ENCODE measurements at places on chromosomes 2 and 18.
A peak's percentile ranks its signal among the peaks of the same experiment; 100 is the strongest.

- DNase-seq: no peak
Observed at GRCh38 chr2:120892967-120893667, 157.4 kb downstream of the GLI2 start.

- DNase-seq: peak; percentile 28
Observed at GRCh38 chr2:234635284-234635683, 138.4 kb upstream of the ARL4C start.

- DNase-seq: no peak
Observed at GRCh38 chr2:71748227-71748626, 294.9 kb downstream of the DYSF start.

DNA sequence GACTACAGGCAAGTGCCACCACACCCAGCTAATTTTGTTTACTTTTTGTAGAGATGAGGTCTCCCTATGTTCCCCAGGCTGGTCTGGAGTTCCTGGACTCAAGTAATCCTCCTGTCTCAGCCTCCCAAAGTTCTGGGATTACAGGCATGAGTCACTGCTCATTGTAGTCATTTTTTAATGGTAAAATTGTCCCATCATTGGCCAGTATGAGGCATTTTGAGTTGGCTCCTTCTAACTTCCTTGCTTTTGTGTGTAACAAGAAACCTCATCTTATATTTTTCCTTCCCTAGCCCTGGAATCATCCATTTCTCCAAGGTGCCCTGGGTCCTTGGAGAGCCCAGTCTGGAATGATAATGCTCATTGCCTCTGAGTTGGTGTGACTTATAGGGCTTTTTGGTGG, 148.5 kb downstream of the INHBB start:
- no peak for DNase-seq

GRCh38 chr2:30217644-30218337, 13.5 kb upstream of the LBH start:
- DNase-seq: no peak

GRCh38 chr2:229226382-229226781, 44.7 kb downstream of the PID1 start:
- DNase-seq: no peak

- DNase-seq: no peak
Observed at GRCh38 chr2:240399419-240400324, 35.8 kb upstream of the GPC1 start.

DNA sequence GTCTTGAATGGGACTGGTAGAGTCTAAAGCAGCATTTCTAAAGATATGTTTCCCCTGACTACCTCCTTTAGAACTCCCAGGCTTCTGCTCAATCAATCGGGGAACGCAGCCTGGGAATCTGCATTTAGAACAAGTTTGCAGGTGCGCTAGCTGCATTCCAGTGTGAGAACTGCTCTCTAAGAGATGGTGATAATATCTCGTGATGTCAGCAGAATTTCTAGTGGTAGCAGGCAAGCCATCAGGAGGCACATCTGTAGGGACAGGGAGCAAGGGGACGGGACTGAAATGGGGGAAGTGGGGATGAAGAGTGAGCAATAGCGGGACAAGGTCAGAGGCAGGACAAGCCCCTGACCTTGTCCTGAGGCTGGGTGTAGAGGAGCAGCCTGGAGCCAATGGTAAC, 120.3 kb upstream of the DNMT3A start:
- DNase-seq: no peak

DNA sequence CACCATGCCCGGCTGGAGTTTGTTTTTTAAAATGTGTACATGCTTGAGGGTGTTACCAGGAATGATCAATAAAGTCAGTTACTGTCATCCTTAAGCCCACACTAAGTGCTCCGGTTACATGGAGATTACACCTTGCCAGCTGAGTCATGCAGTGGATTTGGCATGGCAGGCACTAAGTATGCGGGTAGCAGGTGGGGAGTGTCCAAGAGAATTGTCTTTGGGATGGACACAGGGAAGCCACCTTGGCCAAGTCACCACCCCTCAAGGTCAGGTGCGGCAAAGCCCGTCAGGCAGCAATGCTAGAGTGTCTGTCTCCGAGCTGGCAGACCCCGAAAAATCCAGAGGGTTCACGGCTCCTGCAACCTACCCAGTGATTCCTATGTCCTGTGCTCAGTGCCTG, 54.8 kb downstream of the GBX2 start:
- DNase-seq: no peak

DNA sequence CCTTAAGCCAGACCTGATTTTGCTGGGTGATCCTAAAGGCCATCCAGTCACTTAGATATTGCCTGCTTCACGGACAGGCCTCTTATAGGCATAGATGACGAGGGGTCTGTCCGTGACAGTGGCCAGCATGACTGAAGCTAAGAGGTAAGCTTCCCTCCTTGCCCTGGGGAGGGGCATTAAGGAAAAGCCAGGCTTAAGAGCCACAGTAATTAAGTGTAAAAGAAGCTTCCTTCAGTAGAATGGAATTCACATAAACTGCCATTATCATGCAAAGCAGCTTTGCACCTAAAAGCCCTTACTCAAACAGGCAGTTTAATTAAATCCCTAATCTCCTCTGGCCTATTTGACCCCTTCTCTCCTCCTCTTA, 99.4 kb upstream of the PKDCC start:
- DNase-seq: no peak

- DNase-seq: no peak
Observed at GRCh38 chr18:35045806-35046205, 4.6 kb downstream of the MAPRE2 start.

DNA sequence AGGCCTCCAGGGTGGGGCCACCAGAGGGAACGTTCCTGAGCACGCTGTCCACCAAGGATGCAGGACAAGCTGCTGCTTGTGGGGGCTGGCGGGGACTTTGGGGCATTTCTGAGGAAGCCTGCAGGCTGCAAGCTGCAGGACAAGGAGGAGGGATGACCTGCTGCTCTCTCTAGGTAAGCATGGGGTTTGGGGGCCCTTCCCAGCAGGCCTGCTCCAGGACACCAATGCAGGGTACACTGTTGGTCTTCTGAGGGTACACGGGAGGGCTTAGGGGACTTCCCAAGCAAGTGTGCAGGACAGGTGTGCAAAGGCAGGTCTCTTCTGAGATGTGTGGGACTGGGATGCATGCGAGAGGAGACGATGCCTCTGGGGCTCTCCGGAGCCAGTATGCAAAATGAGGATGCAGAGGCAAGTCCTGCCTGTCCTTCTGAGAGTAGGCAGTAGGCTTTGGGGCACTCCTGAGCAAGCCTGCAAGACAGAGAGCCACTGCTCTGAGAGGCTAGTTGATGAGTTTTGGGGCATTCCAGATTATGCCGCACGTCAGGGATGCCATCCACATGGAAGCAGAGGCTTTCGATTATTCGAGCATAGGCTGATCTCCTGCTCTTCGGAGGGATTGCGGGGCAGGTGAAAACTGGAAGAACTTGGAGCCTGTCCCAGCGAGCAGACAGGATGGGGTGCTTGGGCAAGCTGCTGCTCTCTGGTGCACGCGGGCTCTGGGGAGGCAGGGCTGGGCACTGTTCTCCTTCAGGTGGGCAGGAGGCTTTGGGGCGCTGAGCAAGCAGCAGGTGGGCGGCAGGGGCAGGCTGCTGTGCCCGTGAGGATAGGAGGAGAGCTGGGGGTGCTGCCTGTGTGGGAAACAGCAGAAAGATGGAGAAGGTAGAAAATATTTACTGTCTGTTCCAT, 44.6 kb downstream of the CNGA3 start:
- DNase-seq: no peak

GRCh38 chr2:226073496-226074160, 674.1 kb downstream of the NYAP2 start:
- DNase-seq: no peak

- peak; percentile 13 for DNase-seq
Observed at GRCh38 chr18:22223254-22223964, 54.0 kb downstream of the GATA6 start.

- DNase-seq: no peak
Observed at GRCh38 chr2:209726311-209726710, 45.3 kb upstream of the UNC80 start.

- no peak for DNase-seq
Observed at GRCh38 chr2:1693723-1694122, 50.6 kb downstream of the PXDN start.

DNA sequence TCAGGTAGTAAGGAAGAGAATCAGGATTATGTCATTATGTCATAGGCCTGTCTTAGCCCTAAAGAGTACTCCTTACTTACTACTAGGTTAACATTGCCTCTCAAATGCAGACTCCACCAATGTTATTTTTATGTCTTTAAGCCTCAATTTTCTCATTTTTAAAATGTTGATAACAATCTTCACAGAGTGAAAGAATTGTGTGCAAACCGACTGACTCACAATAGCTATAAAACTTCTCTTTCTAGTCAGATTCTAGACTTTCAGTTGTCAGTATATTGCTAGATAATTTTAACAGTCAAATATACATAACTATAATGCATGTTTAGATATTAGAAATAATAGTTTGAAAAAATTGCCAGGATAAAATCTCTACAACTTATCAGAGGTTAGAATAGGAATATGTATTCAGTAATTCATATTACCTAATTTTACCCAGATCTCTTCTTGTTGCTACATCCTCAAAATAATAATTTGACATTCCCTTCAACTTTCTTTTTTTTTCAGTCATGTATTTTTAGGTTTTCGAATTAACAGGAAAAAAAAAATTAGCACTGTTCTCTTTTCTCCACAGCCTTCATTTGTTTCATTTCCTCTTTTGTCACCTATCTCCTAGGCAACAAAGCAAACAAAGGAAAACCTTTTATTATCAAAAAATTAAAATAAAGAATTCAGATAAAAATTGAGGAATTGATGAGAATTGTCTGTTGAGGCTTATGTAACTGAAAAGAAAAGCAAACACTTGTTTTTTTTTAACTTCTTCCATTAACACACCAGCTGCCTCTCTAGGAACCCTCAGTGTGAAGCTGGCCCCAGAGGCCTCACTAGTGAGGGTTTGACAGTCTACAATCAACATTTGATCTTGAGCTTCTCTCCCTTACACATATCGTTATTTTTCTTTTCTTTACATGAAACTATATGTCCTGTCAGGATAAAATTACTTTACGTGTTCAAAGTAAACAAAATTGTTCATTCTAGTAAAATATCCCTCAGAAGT, 279.0 kb downstream of the CALCRL start:
- DNase-seq: no peak

- DNase-seq: no peak
Observed at GRCh38 chr2:98020516-98020915, 24.8 kb upstream of the TMEM131 start.

DNA sequence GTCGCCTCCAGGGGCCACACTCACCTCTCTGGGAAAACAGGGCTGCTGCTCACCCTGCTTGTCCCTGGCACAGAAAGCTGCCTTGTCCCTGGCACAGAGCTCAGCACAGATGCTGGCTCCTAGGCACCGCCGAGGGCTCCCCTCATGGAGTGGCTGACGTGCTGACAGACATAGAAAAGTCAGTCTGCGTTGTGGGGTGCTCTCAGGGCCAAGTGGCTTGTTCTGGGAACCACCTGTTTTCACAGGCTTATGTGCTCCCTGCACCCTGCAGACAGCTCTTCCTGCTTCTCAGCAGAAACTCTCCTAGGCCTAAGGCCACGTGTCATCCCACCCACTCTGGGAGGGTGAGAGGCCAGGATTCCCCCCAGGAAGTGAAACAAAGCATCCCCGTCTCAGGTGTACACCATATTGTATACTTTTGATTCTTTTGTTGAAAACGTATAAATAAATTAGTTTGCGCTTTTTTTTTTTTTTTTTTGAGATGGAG, 84.7 kb upstream of the TMEM200C start:
- DNase-seq: no peak

GRCh38 chr2:43269706-43270105, 43.3 kb upstream of the ZFP36L2 start:
- DNase-seq: no peak

DNA sequence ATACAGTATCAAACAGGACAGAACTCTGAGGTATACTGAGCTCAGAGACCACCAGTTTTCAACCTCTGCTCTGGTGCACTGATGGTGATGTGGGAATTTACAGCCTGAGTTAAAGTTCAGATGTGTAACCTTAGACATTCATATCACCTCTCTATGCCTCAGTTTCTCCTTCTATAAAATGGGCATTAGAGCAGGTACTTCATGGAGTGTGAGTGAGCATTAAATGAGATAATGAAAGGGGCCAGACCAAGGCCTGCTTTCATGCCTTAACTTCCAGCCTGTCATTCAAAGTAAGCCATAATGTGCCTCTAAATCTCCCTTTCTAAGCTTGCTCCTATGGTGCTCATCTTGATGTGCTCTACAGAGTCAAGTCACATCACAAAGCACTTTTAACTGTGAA, 8.4 kb downstream of the ACVR1 start:
- DNase-seq: no peak

GRCh38 chr18:24118750-24119577, 19.9 kb upstream of the CABYR start:
- peak; percentile 64 for DNase-seq

DNA sequence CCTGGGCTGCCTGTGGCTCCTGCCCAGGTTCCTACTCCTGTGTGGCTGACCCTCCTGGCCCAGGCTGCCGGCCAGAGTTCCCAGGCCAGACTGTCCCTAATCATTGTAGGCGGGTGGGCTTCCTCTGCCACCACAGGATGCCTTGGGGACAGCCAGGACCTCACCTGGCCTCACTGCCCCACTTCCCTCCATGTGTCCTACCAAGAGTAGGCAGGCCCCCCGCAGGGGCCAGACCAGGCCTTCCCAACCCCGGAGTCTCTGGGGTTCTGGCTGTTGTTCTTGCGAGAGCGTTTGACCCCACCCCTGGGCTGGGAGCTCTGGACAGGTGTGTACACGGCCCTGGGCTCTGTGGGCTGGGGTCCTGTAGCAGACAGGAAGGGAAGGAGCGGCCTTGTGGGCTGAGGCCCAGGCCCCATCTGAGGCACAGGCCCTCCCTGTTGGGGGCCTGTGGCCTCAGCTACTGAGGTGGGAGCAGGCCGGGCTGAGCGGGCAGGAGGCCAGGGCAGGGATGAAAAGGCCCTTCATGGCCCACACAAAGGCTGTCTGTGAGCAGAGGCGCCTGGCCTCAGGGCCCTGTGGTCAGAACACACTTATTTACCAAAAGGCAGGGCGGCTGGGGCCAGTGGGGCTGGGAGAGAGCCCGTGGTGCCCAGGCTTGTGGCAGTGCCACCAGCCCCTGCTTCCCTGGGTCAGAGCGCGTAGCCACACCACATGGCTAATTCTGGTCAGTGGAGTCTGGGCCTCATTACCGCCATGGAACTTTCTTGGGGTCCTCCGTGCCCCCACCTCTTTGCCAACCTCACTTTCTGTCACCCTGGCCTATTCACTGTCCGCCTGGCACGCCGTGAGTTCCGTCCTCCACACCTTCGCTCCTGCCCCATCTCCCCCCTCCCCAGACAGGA, 2.0 kb downstream of the SNORC start:
- DNase-seq: no peak
